SK-MEL-5 (cell line): ENCODE measurements at places on chromosomes 7 and 10.

DNA sequence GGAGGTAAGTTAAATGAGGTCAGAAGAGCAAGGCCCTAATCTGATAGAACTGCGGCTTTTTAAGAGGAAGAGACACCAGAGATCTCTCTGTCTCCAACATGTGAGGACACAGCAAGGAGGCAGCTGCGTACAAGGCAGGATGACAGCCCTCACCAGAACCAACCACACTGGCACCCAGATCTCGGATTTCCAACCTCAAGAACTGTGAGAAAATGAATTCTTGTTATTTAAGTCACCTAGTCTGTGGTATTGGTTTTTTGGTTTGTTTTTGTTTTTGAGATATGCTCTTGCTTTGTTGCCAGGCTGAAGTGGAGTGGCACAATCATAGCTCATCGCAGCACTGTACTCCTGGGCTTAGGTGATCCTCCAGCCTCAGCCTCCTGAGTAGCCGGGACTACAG is 127.2 kb downstream of the DLG5 start:
- no peak for DNase-seq

GRCh38 chr7:104039363-104039762 is 49.9 kb upstream of the RELN start:
- DNase-seq = no peak

- DNase-seq = no peak
Observed at GRCh38 chr7:37093257-37093656, 355.4 kb downstream of the ELMO1 start.

DNA sequence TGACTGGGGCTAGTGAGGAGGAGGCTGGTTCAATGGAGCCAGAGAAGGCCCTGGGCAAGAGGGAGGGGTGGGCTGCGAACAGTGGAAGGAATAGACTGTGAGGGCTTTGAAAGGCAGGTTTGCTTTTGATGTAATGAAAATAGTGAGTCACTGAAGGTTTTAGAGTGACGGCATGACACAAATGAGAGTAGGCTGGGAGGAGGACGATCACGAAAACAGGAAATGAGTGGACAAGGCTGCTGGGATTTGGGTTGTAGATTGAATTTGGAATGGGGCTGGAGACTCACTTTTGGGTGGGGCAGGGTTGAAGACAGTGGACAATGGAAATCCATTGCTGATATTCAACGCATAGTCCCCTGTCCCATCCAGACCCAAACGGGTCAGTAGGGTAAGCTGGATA is 139.6 kb downstream of the CDH23 start:
- DNase-seq = no peak

DNA sequence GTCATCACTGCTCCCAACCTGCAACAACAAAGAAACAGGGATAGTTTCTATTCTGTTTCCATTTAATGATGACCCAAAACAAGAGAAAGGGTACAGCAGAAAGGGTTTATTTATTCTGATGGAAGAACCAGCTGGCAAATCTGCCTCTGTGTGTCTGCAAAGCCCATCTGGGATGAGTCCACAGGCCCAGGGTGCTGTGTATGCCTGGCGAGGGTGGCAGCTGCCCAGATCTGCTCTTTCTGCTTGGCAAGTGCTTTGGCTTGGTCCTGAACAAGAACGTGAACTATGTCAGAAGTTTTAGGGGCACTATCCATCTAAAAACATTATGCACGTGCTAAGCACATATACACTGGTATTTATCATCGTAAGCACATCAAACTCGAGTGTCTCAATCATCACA is 333.8 kb downstream of the CXCL12 start:
- DNase-seq = no peak

GRCh38 chr10:60465801-60466200 is 76.1 kb upstream of the ANK3 start:
- DNase-seq = no peak

- no peak for DNase-seq
Observed at GRCh38 chr10:86798025-86798424, 41.6 kb downstream of the BMPR1A start.

DNA sequence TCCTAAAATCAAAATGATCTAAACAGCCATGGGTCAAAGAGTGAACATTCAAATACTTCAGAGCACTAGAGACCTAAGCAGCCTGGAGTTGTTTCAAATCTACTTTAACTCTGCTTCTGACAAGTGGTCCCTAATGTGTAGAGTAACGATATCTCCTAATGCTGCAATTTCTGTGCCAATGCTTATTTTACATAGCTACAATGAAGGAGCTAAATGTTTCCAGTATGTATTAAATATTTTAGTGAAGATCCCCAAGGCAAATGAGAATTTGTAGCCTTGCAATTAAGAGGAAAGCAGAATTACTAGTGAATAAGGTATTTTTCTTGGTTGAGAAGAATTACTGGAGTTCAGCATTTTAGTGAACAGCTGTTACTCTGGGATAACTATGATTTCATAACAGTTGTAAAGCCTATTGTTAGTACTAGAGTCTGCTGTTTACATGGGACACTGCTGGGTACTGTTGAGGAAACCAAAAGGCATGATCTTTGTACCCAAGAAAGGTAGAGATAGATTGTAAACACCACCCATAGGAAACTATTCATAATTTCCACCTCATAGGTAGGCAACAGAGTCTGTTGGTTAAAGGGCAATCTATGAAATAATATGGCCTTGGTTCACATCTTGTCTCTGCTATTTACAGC is 271.9 kb downstream of the PLXDC2 start:
- DNase-seq = no peak

- DNase-seq = no peak
Observed at GRCh38 chr7:29281782-29282541, 87.4 kb downstream of the CHN2 start.

- no peak for DNase-seq
Observed at GRCh38 chr10:97404044-97404443, 2.9 kb upstream of the RRP12 start.

DNA sequence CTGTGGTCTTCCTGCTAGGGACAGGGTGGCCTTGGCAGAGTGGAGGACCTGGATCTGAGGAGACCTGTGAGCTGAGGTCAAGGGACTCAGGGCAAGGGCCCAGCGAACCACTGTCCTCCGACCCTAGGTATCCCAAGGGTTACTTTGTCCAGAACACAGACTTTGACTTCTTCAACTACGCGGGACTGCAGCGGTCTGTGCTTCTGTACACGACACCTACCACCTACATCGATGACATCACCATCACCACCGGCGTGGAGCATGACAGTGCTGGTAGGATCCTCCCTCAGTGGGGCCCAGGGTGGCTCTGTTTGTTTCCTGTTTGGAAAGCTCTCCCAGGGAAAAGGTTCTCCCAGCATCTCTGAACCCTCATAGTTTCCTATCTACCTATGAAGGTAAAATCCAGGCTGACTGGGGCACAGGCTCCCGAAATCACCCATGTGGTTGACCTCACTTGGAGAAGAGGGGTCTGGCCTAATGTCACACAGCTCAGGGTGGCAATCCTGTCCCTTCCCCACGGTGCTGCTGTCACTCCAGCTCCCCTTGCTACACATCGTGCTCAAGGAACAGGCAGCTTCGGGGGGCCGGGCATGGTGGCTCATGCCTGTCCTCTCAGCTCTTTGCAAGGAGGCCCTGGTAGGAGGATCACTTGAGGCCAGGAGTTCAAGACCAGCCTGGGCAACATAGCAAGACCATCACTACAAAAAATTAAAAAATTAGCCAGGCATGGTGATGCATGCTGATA is 57.6 kb downstream of the ZNF727 start:
- DNase-seq = no peak

- no peak for DNase-seq
Observed at GRCh38 chr7:1330801-1331425, 98.2 kb downstream of the UNCX start.

- no peak for DNase-seq
Observed at GRCh38 chr10:92562424-92562823, 11.5 kb downstream of the IDE start.

- no peak for DNase-seq
Observed at GRCh38 chr10:48714088-48714487, 29.4 kb downstream of the WDFY4 start.

DNA sequence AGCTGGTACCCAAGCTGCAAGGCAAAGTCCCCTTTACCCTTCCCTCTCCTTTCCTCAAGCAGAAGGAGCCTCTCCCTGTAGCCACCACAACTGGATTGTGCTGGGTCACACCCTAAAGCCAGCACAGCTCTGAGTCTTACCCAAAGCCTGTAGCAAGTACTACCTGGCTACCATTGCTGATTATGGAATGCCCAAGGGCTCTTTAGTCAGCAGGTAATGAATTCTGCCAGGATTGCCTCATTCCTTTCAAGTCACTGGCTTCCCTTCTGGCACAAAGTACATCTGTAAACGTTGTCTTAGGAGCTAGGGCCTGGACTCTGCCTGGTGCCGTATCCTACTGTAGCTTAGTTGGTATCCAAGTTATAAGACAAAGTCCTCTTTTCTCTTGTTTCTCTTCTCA is 52.0 kb downstream of the FAS start:
- DNase-seq = no peak

DNA sequence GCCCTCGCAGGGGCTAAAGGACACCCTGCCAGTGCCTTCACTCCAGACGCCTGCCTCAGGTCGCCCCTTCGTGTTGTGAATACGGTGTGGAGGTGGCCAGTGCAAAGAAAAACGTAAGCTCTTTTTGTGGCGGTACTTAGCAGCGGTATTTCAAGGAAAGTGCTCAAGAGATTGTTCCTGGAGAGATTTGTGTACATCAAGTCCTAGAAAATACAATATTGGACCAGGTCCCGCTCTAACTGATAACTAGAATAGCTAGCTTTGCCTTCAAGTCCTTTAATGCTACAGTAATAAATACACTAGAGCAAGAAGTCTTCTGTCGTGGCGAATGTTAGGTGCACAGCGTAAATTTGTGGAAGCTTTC is 689 bp downstream of the PLCE1 start:
- DNase-seq = no peak

- no peak for DNase-seq
Observed at GRCh38 chr7:48610705-48611104, 313.6 kb upstream of the CDC14C start.

- DNase-seq = no peak
Observed at GRCh38 chr10:69854511-69855345, 53.0 kb downstream of the COL13A1 start.

DNA sequence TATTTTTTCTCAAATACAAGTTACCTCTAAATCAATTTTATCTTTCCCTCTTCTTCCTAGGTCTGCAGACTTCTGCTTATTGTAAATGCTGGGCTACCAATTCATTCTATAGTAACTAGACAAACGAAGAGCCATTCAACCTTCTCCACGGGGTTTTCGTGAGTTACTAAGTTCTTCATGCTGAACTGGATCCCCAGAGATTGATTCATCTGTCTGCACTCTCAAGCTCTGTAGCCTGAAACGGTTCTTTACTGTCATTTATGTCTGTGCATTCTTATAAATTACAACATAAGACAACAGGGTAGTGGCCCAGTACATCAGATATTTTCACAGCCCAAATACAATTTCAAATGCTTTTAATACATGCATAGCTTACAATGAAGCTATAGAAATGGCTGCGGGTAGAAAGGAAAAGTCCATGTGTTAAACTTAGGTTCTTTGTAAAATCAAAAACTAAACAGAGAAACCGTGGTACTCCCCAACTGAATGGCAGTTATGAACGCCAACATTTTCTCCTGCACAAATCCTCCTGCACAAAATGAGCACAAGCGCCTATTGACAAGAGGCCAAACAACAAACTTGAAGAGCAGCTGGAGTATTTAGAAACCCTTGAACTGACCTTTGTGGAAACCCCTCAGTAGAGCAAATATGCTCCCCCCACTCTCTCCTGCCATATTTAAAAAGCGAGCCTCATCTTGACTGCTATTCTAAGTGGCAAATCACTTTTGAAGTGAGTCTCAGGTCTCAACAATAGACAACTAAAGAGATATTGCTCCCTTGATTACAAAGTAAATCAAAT is 20.7 kb downstream of the LAMB1 start:
- DNase-seq = peak; percentile 41

DNA sequence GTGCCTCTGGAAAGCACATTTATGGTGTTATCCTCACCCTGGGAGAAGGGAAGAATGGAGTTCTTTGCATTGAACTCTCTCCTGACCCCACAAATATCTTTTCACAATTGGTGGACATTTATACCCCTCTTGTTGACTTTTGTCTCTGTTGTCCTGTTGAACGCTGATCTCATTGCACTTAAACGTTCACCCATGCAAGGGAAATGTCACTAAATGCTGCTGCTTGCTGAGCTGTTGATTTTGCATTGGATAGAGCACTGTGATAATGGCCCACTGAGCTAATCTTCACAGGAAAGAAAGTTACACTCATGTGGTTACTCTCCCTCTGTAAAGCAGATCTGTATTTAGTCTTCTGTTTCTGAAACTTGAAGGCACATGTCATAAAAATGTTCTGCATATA is 133.4 kb downstream of the FZD1 start:
- DNase-seq = no peak

- no peak for DNase-seq
Observed at GRCh38 chr7:24609059-24609458, 35.8 kb downstream of the PALS2 start.

- no peak for DNase-seq
Observed at GRCh38 chr7:55369427-55370400, 4.6 kb downstream of the LANCL2 start.

DNA sequence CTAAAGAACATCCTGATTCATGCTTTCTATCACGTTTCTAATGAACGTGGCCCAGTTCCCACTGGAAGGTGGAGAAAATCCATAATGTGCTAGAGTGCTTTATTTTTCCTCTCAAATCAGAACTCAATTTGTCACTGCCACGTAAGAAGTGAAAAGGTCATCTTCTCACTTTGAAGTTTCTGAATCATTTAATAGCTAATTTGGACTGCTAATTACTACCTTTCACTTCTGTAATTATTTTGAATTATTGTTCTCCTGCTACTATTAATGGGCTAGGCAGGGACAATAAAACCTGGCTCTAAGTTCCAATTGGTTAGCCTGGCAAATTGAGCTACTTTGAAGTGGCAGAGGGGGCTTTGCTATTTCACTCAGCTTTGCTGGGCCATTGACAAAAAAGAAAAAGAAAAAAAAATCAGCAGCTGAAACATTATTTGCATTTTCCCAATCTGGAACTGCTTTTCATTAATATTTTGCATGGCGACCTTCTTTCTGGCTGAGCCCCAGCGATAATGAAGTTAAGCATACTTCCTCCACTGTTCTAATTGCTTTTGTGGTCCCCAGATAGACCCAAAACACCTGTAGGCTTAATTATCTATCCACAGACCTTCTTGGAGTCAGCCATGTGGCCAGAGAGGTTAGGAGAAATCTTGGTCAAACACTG is 264.2 kb downstream of the SEC23IP start:
- no peak for DNase-seq

- DNase-seq = no peak
Observed at GRCh38 chr7:157012113-157012547, 1.7 kb upstream of the MNX1 start.

GRCh38 chr10:119633538-119634218 is 17.5 kb upstream of the BAG3 start:
- peak; percentile 75 for DNase-seq

- no peak for DNase-seq
Observed at GRCh38 chr10:68837626-68838322, 10.4 kb downstream of the STOX1 start.

GRCh38 chr10:65910209-65910608 is 1015.6 kb upstream of the LRRTM3 start:
- DNase-seq = no peak

DNA sequence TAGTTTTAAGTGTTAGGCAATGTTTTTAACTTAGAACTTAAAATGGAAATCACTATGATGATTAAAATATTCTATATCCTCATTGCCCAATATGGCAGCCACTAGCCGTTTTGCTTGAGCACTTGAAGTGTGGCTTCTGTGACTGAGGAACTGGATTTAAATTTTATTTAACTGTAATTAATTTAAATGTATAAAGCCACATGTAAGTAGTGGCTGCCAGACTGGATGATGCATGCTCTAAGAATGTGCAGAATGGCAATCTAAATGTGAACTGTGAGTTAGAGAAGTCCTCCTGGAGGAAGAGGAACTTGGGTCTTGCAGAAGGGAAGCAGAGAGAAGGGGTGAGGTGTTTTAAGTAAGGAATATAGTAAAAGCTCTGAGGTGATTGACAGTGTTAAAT is 451.4 kb downstream of the SUGCT start:
- DNase-seq = no peak
